ENCODE measurements at places on chromosomes 1 and 21.

DNA sequence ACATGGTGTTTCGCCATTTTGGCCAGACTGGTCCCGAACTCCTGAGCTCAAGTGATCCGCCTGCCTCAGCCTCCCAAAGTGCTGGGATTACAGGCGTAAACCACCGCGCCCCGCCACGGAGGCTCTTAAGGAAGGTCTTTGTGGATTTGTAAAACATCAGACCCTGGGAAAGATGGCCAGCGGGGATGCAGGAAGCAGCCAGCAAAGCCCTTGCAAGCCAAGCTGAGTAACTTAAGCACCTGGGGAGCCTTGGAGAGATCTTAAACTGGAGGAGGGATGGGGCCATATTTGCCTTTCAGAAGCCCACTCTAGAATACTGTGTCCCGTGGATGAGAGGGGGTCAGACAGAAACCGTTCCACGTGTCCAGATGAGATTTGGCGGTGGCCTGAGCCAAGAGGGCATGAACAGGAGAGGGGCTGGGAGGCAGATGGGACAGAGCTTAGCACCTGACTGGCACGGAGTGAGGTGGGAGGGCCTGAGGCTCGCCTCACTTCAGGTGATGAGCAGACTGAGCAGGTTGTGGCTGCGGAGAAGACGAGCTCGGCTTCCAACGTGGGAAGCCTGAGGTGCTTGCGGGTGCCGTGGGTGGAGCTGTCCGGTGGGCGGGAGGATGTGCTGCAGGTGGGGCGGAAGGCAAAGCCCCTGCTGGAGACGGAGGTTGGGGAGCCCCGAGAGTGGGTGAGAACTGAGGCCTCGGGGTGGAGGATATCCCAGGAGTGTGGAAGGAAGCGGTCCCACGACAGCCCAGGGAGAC, 11.7 kb downstream of the C1orf216 start:
- DNase-seq: no peak

DNA sequence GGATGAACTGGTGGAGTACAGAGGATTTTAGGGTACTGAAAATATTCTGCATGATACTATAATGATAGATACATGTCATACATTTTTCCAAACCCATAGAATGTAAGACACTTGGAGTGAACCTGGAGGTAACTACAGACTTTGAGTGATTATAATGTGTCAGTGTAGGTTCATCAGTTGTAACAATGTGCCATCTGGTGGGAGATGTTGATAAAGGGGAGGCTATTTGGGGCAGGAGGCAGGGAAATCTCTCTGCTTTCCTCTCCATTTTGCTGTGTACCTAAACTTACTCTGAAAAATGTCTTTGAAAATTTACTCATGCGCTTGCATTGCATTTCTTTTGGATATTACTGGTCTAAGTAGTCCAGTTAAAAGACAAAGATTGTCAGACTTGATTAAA, 35.2 kb downstream of the PTBP2 start:
- no peak for DNase-seq

DNA sequence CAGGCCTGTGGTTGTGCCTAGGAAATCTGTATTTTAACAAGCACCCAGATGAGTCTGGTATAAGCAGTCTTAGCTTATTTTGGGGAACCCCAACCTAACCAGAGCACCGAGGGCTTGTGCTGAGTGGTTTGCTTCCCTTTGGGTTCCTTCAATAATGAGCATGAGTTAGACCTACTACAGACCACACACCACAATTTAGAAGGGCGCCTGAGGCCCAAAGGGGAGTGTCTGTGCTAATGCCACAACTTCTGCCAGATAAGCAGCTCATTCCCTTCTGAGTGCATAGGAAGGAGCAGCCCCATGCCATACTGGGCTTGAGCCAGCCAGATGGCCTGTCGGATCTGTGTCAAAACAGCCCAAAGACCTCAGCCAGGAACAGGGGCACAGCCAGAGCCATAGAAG, 15.4 kb upstream of the LSS start:
- no peak for DNase-seq

GRCh38 chr1:62068978-62069377, 125.7 kb upstream of the L1TD1 start:
- DNase-seq: no peak

DNA sequence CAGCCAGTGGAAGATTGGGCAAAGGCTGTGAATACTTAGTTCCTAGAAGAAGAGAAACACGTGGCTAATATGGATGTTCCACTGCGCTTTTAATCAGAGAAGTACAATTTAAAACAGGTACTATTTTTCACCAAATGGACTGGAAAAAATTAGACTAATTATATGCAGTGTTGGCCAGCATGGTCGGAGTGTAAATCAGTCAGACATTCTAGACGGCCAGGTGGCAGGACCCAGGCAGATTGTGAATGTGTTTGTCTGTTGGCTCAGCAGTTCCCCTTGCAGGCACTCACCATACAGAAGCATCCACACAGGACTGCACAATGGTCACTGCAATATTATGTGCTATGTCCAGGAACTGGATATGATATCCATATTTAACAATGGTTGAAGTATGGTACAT, 23.9 kb upstream of the SLC25A34 start:
- DNase-seq: no peak

- DNase-seq: no peak
These were observed 8.8 kb upstream of the SRP9 start for GRCh38 chr1:225768662-225769426.

Measured in GM12865 (cell line).